ENCODE measurements at places on chromosomes 12 and 14. TPM values are rescaled to one million over a fixed set of nuclear protein-coding genes. Genes with fewer than 3 reads are reported as not detected.

The PZP gene
- total RNA-seq = not detected

The ITGB7 gene
- 1.8 TPM for total RNA-seq

The GLS2 gene
- 1.5 TPM for total RNA-seq

The TSFM gene
- 39.9 TPM for total RNA-seq

The PLXNC1 gene
- total RNA-seq = 1.6 TPM

The RPS6KA5 gene
- 3.3 TPM for total RNA-seq

The FSCB gene
- total RNA-seq = not detected

The REP15 gene
- 6.3 TPM for total RNA-seq

The STRAP gene
- total RNA-seq = 362 TPM

The FBLN5 gene
- total RNA-seq = 5.8 TPM

The PLA2G1B gene
- total RNA-seq = not detected

The C12orf50 gene
- 0.35 TPM for total RNA-seq

The IAPP gene
- not detected for total RNA-seq

The GLRX5 gene
- 67.9 TPM for total RNA-seq

The CREBL2 gene
- total RNA-seq = 46.9 TPM

The RERGL gene
- not detected for total RNA-seq

The ASCL1 gene
- not detected for total RNA-seq

The CCNK gene
- total RNA-seq = 65.2 TPM

The SAMD15 gene
- total RNA-seq = 5.7 TPM

The SSTR1 gene
- total RNA-seq = 1.2 TPM

The PPFIA2 gene
- not detected for total RNA-seq

The DPPA3 gene
- 1.3 TPM for total RNA-seq

The ERP27 gene
- total RNA-seq = 0.15 TPM

The RSRC2 gene
- 88.1 TPM for total RNA-seq

The SIRT4 gene
- 2.2 TPM for total RNA-seq

The GLIPR1L2 gene
- 0.29 TPM for total RNA-seq

The MYO1H gene
- not detected for total RNA-seq

The ADCY4 gene
- not detected for total RNA-seq

The RAB15 gene
- total RNA-seq = 77.2 TPM

Measured in endodermal cell (in vitro differentiated cells).